ENCODE measurements at places on chromosomes 1 and 21.

DNA sequence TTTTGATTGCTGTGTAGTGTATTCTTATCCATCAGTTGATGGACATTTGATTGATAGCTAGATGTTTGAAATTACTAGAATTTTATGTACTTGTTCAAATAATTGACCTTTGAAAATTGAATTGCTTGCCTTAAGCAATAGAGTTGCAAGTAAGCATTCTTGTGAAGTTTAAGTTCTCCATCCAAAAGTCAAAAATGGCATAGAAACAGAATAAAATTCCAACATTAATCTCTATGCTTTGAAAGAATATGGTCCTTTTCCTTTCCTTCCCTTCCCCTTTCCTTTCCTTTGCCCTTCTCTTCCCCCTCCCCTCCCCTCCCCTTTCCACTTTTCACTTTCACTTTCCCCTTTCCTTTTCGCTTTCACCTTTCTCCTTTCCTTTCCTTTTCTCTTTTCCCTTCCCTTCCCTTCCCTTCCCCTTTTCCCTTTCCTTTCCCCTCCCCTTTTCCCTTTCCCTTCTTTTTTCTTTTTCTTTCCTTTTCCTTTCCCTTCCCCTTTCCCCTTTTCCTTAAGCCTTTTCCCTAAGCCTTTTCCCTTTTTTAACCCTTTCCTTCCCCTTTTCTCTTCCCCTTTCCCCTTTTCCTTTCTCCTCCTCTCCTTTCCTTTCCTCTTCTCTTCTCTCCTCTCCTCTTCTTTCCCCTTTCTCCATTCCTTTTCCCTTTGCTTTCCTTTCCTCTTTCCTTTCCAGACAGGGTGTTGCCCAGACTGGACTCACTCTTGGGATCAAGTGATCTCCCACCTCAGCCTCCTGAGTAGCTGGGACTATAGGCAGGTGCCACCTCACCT lies 67.4 kb downstream of the SASS6 start:
- DNase-seq, result no peak

- DNase-seq, result no peak
These were observed 8.3 kb downstream of the SESN2 start for GRCh38 chr1:28267633-28268032.

DNA sequence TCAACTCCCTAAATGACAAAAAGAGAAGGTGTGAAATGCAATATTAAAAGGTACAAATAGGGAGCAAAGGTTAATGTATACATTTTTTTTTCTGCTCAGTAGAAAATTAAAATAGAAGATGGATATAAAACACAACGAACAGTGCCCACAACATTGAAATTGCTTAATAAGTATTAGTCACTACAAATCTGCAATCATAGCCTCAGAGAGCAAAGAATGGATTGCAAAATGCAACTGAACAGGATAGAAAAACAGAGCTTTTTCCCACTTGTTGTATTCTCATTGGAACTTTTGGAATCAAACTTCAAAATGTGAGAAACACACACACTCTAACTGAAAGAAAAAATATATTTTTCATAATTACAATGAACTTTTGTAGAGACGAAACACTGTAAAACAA lies 552.2 kb upstream of the NCAM2 start:
- DNase-seq, result no peak

- DNase-seq, result no peak
These were observed 43.4 kb downstream of the ATF3 start for GRCh38 chr1:212651977-212652376.

DNA sequence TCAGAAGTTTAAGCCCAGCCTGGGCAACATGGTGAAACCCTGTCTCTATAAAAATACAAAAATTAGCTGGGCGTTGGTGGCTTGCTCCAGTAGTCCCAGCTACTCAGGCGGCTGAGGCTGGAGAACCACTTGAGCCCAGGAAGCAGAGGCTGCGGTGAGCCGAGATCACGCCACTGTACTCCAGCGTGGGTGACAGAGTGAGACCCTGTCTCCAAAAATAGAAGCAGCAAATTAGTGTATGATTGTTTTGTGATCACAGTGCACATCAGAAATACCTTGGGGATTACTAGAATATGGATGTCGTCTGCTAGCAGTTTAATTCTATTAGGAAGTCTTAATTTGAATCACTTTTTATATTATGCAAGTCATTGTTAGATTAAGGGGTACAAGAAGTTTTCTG lies 59.0 kb downstream of the ZBTB17 start:
- no peak for DNase-seq

GRCh38 chr1:15426492-15427279 lies 11.6 kb upstream of the CTRC start:
- no peak for DNase-seq

- DNase-seq, result peak; percentile 51
These were observed 5.7 kb upstream of the ZNF683 start for GRCh38 chr1:26378088-26378878.

- DNase-seq, result peak; percentile 39
These were observed 519 bp downstream of the ZNF496 start for GRCh38 chr1:247331172-247331524.

DNA sequence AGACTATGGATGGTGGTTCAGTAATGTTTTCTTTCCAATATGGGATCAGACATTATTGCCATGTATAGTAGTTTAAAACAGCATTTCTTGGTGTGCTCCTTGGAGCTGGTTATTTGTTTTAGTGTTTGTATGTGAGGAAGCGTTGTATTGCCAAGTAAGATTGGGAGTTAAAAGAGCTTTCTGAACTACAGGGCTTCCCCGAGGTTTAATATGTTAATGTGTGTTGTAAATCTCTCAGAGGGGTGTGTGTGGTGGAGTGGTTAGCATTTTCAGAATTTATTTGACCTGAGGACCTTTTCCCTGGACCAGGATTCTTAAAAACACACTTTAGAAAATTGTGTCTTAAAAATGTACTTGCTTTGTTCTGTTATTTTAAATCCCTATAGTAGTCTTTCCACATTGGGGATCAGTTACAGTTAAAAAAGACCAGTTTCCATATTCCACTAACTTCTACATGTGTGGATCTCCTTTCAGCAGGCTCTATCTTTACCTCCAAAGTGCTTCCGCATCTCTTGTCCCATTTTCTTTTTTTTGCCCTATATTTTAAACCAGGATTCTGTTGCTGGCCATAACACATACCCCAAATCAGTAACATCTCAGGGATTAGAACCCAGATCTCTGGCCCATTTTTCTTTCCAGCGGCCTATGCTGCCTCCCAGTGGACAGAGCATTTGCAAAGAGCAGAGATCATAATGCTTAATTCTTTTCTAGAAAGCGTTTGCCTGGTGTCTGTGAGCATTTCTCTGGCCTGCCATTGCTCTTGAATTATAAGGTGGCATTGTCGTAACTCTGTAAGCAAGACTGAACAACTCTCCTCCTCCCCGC lies 58.6 kb downstream of the PBX1 start:
- no peak for DNase-seq

DNA sequence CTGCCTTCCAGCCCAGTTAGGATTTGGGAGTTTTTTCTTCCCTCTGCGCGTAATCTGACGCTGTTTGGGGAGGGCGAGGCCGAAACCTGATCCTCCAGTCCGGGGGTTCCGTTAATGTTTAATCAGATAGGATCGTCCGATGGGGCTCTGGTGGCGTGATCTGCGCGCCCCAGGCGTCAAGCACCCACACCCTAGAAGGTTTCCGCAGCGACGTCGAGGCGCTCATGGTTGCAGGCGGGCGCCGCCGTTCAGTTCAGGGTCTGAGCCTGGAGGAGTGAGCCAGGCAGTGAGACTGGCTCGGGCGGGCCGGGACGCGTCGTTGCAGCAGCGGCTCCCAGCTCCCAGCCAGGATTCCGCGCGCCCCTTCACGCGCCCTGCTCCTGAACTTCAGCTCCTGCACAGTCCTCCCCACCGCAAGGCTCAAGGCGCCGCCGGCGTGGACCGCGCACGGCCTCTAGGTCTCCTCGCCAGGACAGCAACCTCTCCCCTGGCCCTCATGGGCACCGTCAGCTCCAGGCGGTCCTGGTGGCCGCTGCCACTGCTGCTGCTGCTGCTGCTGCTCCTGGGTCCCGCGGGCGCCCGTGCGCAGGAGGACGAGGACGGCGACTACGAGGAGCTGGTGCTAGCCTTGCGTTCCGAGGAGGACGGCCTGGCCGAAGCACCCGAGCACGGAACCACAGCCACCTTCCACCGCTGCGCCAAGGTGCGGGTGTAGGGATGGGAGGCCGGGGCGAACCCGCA lies at the start of gene PCSK9:
TSS of gene PCSK9 (plus strand) at position 207 of the 741 bp plus-strand sequence. CDS start at position 497, 290 bp downstream.
- DNase-seq, result no peak

DNA sequence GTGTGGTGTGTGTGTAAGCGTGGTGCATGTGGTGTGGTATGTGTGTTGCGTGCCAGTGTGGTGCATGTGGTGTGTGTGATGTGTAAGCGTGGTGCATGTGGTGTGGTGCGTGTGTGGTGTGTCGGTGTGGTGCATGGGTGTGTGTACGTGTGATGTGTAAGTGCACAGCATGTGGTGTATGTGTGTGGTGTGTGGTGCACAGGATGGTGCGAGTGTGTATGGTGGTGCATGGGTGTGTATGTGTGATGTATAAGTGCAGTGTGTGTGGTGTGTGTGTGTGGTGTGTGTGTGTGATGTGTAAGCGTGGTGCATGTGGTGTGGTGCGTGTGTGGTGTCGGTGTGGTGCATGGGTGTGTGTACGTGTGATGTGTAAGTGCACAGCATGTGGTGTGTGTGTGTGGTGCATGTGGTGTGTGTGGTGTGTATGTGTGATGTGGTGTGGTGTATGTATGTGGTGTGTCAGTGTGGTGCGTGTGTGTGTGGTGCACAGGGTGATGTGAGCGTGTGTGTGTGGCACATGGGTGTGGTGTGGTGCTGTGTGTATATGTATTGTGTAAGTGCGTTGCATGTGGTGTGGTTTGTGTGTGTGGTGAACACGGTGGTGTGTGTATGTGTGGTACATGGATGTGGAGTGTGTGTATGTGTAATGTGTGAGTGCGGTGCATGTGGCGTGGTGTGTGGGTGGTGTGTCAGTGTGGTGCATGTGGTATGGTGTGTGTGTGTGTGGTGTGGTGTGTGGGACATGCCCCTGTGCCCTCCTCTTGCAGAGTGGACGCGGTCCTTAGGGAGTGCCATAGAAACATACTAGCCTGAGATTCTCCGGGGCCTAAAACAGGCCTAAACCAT lies 1.1 kb upstream of the C2CD2 start:
- DNase-seq, result no peak

GRCh38 chr1:34164771-34165391 lies at the start of gene CSMD2:
Gene CSMD2 (minus strand): TSS chr1:34165230. CDS start chr1:34165097, 133 bp downstream.
- no peak for DNase-seq

GRCh38 chr1:21625390-21626190 lies 43.6 kb downstream of the RAP1GAP start:
- DNase-seq, result no peak

DNA sequence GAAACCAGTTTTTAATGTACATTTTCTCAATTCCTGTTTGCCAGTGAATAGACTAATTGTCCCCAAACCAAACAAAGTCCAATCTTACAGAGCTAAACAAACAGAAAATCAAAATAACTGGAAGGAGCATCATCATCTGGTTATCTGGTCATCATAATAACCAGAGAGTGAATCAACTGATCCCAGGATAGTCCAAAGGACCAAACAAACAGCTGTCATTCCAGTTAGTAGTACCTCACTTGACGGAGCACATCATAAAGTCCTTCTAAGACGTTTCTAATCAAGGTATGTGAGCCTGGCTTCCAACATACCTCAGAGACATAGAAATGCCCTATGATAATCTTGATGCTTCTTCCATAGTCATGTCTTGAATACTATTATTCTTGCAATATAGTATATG lies 240.5 kb downstream of the LTN1 start:
- DNase-seq, result no peak

DNA sequence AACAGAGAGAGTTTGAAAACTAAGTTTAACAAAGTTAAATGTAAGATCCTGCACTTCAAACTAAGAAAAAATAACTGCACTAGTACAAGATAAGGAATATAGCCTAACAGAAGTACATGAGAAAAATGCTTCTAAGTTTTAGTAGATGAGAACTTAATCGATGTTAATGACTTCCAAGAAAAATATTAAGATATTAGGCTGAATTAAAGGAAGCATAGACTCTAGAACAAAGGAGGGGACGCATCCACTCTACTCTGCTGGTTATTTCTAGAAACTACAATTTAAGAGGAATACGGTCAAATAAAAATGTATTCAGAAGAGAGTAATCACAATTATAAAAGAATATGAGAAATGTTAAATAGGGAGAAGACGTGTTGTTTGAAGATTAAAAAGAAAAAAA lies 46.3 kb upstream of the SLC16A1 start:
- DNase-seq, result no peak

DNA sequence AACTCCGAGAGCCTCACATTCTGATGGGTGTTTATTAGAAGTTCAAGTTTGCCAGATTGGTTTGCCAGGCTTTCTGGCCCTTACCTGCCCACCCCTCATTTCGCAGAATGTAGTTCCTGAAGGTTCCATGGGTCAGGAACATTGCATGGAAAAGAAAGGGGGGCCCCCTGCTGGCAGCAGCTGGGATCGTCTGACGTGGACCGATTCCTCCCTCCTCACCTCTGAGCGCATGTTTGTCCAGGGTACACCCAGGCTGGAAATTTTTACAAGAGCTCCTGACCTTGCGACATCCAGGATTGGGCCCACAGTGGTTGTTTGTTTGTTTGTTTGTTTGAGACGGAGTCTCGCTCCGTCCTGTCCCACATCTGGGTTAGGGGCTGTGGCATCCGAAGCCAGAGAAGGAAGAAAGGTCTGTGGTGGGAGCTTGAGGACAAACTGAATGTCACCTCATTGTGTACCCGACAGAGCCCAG lies 126.0 kb upstream of the TMEM51 start:
- DNase-seq, result no peak

DNA sequence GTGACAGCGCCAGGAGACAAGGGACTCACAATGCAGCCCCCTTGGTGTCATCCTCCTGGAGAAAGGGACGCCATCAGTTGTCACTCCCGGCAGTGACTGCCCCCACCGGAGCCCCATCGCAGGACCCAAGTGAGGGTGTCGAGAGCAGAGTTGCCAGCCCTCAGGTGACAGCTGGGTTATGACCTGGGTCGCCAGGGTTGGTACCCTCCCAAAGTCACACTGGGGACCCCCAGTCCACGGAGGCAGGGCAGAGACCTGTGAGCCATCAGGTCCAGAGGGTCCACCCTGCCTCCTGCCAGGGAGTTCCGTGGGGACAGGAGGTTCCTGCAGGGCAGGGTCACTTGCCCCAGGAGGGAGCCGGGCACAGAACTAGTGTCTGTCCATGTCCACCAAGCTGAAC lies 78.2 kb upstream of the IFFO2 start:
- no peak for DNase-seq

- DNase-seq, result no peak
These were observed 319.2 kb upstream of the SPAG17 start for GRCh38 chr1:118504221-118504644.

GRCh38 chr1:70247768-70248167 lies 26.6 kb downstream of the SRSF11 start:
- DNase-seq, result no peak

All from stimulated activated CD8-positive, alpha-beta memory T cell treated with anti-CD3 and anti-CD28 coated beads, Interleukin-15, amount 100 ng/mL, for 1 hour (primary cell).